ENCODE measurements at places on chromosomes 2 and 18. TPM values are rescaled to one million over a fixed set of nuclear protein-coding genes. Genes with fewer than 3 reads are reported as not detected.

INSIG2 gene
- 9.4 TPM for total RNA-seq

APOB gene
- total RNA-seq, result not detected

OTX1 gene
- 0.59 TPM for total RNA-seq

FNDC4 gene
- total RNA-seq, result 3.1 TPM

TUBA4A gene
- total RNA-seq, result 105 TPM

AUP1 gene
- total RNA-seq, result 119 TPM

NPHP1 gene
- 6.5 TPM for total RNA-seq

EMX1 gene
- not detected for total RNA-seq

MAP4K3 gene
- total RNA-seq, result 21.0 TPM

CRYGD gene
- not detected for total RNA-seq

REG3G gene
- not detected for total RNA-seq

FBXO15 gene
- 0.71 TPM for total RNA-seq

- DNase-seq, result no peak
These were observed 49.1 kb downstream of the EML6 start for GRCh38 chr2:54772531-54772930.

GRCh38 chr2:208195531-208195930 lies 5.7 kb upstream of the C2orf80 start:
- DNase-seq, result no peak

- DNase-seq, result no peak
These were observed 28.7 kb upstream of the ATP8B1 start for GRCh38 chr18:57831597-57832377.

GRCh38 chr2:165958313-165958960 lies 4.9 kb upstream of the TTC21B start:
- no peak for DNase-seq

- DNase-seq, result peak; percentile 34
These were observed 31.5 kb downstream of the EHBP1 start for GRCh38 chr2:62736899-62737559.

DNA sequence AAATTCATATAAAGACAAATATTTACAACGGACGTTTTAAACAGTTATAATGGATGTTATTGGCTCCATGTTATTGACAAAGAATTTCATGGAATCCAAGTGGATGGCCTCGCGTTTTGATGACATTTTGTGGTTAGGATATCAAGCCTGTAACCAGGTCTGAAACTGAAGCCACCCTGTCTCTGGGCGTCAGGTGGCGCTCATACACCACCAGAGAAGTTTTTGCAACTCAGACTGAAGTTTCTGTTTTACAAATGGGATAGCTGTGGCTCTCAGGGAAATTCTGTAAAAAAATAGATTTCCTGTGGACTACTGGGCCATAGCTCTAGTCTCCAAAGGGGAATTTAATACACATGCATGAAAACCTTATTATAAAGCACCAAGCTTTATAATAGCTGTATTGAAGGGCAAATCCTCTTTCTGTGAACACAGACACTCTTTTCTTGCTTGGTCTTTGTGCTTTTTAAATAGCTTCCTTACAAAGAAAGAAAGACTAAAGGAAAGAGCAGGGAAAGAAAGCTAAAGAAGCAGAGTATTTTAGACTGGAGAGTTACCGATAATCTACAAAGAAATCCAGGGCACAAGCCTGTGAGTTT lies 86.7 kb downstream of the C18orf54 start:
- peak; percentile 60 for DNase-seq

GRCh38 chr18:55384115-55384514 lies 203.9 kb downstream of the TCF4 start:
- no peak for DNase-seq

DNA sequence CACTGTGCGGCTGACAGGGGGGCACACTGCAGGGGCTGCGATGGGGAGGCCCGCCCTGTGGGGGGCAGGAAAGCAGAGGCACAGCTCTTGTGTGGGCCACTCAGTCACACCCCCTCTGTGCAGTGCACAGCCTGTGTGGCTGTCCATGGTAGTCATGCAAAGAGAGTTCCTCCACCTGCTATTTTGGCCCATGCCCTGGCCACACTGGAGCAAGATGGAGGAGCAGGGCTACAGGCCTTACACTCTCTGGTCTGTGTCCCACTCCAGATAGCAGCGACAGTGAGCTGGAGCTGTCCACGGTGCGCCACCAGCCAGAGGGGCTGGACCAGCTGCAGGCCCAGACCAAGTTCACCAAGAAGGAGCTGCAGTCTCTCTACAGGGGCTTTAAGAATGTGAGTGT lies 28.5 kb upstream of the FAHD2A start:
- DNase-seq, result no peak

DNA sequence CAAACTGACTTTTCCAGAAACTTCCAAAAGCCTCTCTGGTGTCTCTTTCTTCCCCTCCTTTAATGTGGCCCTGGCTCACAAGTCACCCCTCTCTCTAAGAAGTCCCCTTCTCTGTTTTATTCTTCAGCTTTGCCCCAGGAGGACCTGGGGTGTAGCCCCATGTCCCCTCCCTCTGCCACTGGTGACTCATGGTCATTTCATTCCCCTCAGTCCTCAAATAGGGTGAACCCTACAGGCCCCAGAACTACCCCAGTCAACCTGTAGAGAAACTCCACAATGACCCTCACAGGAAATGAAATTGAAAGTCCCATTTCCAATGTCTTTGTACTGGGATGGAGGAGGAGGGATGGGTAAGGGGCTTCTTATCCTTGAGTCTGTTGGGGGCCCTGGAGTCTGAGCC lies 6.2 kb upstream of the SPEG start:
- no peak for DNase-seq

DNA sequence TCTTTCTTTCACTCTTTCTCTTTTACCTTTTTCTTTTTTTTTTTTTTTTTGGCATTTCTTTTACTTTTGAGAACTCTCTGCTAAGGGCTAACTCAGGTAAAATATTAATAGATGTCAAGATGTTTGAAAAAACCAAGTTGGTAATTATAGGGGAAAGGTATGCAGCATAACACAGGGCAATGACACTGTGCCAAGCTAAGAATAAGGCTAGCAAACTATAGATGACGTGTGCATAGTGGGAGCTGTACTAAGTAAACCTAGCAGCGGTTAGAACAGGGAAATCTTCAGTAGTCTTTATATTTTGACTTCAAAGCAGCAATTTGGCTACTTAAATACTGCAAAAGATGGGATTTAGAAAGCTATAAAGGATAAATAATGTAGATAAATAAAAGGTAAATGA lies 415.4 kb upstream of the RGPD4 start:
- DNase-seq, result no peak

GRCh38 chr2:238994876-238995275 lies 147.0 kb downstream of the TWIST2 start:
- DNase-seq, result no peak

DNA sequence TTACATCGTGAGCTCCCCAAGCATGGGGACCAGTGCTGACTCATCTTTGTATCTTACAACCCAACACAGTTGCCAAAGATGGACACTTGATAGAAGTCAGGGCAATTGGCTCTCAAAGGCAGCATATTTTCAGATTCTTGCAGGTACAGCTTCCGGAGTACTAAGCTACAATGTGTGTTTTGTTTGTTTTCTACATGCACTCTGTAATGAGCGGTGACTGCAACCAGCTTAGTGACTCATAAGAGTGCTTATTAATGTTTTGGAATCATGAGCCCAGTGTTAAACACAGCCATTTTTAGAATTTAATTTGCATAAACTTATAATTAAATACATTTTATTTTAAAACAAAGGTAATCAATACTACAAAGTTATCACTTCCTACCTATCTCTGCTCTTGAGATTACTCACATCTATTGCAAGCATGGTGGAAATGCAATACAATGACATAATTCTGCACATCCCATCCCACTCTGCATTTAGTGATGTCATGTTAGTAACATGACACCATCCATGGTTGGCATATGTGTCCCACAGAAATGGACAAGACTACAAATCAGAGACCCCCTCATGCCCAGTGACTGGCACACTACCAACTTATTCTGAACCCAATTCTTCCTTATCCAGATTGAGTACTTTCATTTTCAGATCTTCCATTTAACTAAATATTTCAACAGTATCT lies 399.8 kb upstream of the ST6GAL2 start:
- no peak for DNase-seq

- DNase-seq, result peak; percentile 4
These were observed 74.0 kb downstream of the CMPK2 start for GRCh38 chr2:6791682-6792081.

- DNase-seq, result no peak
These were observed 154.2 kb upstream of the DLX2 start for GRCh38 chr2:172256886-172257285.

GRCh38 chr2:129748653-129749052 lies 230.8 kb upstream of the RAB6C start:
- DNase-seq, result no peak

DNA sequence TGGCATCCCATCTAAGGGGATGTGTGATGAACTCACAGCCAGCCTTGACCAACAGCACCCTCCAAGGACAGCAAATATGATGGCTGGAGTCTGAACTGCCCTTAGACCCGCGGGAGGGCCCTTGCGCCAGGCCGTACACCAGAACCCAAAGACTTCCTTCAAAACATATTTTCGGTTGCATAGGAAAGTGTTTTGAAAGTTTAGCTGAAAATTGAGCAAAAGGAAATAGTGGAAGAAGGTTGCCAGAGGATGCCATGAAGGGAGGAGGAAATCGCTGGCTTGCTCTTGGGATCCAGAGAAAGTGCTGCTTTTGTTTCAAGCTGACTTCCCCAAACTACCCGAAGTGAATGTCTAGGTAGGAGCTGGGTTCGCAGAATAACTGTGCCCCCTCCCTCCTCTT lies 61.3 kb downstream of the IL1R2 start:
- no peak for DNase-seq

DNA sequence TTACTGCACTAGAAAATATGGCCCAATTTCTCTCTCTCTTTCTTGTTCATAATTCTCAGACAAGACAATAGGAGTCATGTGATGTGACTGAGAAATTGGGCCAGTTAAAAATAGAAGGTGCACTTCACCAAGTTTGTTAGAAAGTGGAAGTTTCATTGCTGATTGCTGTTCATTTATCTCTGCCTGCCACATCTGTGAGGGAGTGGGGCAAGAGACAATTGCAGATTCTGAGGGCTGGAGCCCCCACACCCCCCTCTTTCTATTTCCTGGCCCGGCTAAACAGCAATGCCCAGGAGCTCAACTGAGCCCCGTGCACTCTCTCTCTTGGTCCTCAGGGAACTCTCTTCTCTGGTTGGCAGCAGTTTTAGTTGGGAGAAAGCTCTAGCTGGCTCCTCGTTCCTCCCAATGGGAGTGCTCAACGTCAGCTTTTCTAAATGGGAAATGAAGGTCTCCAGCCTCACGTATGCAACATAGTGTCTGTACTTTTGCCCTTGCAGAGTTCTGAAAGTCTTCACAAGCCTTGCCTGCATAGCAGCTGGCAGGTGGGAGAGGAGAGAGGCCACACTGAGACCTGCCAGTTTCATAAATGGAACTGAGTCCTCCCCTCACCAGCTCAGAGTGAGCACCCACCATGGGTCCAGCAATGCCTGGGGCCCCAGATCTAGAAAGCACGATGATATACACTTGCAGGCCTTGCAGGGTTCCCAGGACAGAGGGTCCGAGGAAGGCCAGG lies 115.7 kb downstream of the MYCN start:
- no peak for DNase-seq

DNA sequence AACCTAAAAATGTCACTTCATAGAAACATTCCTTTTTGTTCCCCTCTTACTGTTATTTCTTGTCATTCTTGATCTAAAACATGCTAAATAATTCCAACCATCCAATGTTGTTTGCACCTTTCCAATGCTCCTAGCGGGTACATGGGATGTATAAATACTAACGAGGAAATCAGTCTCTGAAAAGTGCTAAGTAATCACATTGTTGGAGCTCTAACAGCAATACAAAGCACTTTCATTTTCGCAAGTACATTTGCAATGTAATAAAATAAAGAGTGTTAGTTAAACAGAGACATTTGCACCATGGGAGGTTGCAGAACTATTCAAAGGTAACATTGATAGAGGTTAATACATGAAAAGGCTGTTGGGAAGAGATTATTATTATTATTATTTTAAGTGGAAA lies 286.2 kb upstream of the ACVR2A start:
- no peak for DNase-seq

DNA sequence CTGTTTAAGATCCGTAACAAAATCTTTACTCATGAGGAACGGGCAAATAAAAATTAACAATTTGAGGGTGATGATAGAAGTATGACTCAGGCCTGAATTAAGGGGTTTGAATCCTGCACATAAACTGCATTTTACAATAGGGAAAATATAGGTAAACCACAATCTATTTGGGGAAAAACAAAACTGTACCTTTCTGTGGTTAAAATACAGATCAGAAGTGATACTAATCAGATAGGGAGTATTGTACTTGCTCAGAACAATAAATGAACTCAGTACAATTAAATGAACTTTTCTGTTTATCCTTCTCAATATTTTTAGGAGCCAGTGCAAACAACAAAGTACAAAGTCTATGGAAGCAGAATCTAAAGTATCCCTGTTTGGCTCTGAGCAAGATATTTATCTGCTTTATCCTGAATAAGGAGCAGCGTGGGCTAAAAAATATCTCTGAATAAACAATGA lies 287.3 kb downstream of the ZNF385B start:
- no peak for DNase-seq

- no peak for DNase-seq
These were observed 55.9 kb downstream of the ALK start for GRCh38 chr2:29865512-29865911.

- peak; percentile 25 for DNase-seq
These were observed 33.3 kb downstream of the PRKCE start for GRCh38 chr2:45684756-45685155.

GRCh38 chr2:176149481-176149938 lies 1.8 kb upstream of the HOXD4 start:
- no peak for DNase-seq

GRCh38 chr2:6865346-6866274 lies at the start of gene CMPK2:
Gene CMPK2 (minus strand): TSS chr2:6865907. CDS start chr2:6865696, 211 bp downstream.
- DNase-seq, result peak; percentile 78

DNA sequence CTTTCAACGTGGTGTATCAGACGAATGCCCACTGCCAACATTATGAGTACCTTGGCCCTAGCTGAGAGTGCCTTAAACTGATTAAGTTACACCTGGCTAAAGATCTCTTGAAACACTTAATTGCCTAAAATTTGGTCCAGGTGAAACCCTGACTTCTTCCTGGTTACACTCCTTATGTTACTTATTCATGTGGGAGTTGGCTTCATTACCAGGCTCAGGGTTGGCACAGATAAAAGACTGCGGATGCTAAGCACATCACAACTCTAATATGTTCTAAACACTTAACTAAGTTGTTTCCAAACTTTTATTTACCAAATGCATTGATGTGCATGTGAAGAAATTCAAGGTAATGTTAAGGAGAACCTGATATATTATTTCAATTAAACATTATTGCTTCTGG lies 298.9 kb downstream of the TCF4 start:
- DNase-seq, result no peak

Measured in M059J (cell line).